Placental pericyte (primary cell): ENCODE measurements at places on chromosomes 4 and X. TPM values are rescaled to one million over a fixed set of nuclear protein-coding genes. Genes with fewer than 3 reads are reported as not detected.

PDGFC gene
- 44.4 and 151 TPM in 2 replicates for total RNA-seq

RADX gene
- total RNA-seq, result 1.7 TPM in 1 of 2 replicates, not detected in the other

EVC2 gene
- 12.2 and 16.0 TPM in 2 replicates for total RNA-seq

PGRMC1 gene
- total RNA-seq, result 95.4 and 150 TPM in 2 replicates

PCDH19 gene
- under 0.01 and 0.14 TPM in 2 replicates for total RNA-seq

SATL1 gene
- not detected in 2 replicates for total RNA-seq
